Vagina (tissue), 2 donors: ENCODE measurements at places on chromosomes 12 and 14. TPM values are rescaled to one million over a fixed set of nuclear protein-coding genes. Genes with fewer than 3 reads are reported as not detected.

Gene WNT1
- not detected for total RNA-seq

Gene ASIC1
- total RNA-seq, result 2.9 TPM

Gene SMCO3
- not detected for total RNA-seq

- no peaks in the 10 kb centered on the region for H3K4me1 ChIP-seq
- H3K4me3 ChIP-seq, result no peak overlapping the region
These were observed 9.5 kb downstream of the PHETA1 start for GRCh38 chr12:111359231-111359913.

GRCh38 chr12:9699898-9700605 lies 30.5 kb downstream of the CLEC2D start:
- no peak for DNase-seq
- H3K36me3 ChIP-seq, result peaks cover 7% of the 10 kb centered on the region
- H3K4me1 ChIP-seq, result peaks cover 9% of the 10 kb centered on the region

- H3K27me3 ChIP-seq, result no peaks in the 10 kb centered on the region
- H3K27ac ChIP-seq, result no peak overlapping the region
- DNase-seq, result no peak
- H3K4me1 ChIP-seq, result peaks cover 10% of the 10 kb centered on the region
- H3K4me3 ChIP-seq, result no peak overlapping the region
These were observed 5.5 kb upstream of the KCNH3 start for GRCh38 chr12:49533331-49533730.

- peaks cover 13% of the 10 kb centered on the region for H3K4me1 ChIP-seq
- no peak overlapping the region for H3K4me3 ChIP-seq
These were observed 69.3 kb downstream of the ETV6 start for GRCh38 chr12:11718768-11719253.

DNA sequence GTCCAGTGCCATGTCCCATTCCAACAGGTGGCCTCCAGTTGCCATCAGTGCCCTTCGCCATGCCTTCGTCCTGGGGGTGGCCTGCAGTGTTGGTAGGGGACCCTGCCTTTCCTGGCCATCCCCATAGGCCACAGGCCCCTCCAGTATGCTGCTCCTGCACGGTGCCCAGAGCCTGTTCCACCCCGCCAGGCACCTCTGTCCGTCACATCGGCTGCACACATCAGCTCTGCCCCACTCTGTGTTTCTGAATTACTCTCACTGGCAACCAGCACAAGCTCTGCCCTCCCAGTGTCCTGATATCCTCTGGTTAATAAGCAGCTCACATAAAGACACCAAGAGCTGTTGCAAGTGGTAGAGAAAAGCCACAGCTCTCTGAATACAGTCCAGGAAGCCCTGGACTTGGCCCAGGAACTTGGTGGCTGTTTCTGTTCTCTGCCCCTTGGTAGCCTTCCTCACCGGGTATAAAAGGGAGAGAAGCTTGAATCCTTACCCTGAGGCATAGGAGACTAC lies 31.3 kb upstream of the ATP2A2 start:
- DNase-seq, result no peak
- peak overlapping the region; percentile 78 for H3K27ac ChIP-seq
- H3K36me3 ChIP-seq, result no peaks in the 10 kb centered on the region
- no peak overlapping the region for H3K4me3 ChIP-seq
- H3K27me3 ChIP-seq, result no peaks in the 10 kb centered on the region

DNA sequence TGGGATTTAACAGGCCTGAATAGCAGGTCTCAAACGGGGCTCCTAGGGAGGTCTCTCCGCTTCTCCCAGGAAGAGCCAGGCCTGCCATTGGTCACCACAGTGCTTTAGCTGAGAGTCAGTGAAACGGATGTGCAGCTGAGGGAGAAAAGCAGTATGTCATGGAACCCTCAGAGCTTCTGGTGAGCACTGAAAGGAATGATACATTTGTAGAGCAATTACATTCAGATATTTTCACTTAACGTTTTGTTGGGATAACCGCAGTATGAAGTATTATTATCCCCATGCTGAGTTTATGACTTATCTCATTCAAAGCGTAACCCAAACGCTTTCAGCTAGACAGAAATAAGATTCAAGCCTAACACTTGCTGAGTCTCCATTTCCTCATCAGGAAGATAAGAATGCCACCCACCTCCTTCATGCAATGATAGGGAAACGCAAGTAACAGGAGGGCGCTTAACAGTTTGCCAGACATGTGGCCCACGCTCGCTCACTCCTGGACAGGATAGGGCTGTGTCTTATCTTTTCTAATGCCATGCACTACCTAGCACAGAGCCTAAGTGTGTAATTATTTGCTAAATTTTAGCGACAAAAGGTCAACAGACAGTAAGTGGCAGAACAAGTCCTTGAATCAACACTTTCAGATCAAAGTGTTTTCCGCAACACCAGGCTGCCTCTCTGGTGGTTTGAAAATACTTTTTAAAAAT lies 28.2 kb downstream of the DAD1 start:
- no peak overlapping the region for H3K27ac ChIP-seq
- no peak for DNase-seq
- peaks cover 9% of the 10 kb centered on the region for H3K36me3 ChIP-seq
- no peaks in the 10 kb centered on the region for H3K27me3 ChIP-seq
- H3K4me3 ChIP-seq, result no peak overlapping the region

GRCh38 chr14:90545382-90545781 lies 148.6 kb downstream of the CALM1 start:
- no peaks in the 10 kb centered on the region for H3K27me3 ChIP-seq
- no peak overlapping the region for H3K27ac ChIP-seq
- peaks cover 6% of the 10 kb centered on the region for H3K4me1 ChIP-seq
- H3K36me3 ChIP-seq, result no peaks in the 10 kb centered on the region
- H3K4me3 ChIP-seq, result no peak overlapping the region

GRCh38 chr12:5901416-5901815 lies 43.6 kb downstream of the ANO2 start:
- H3K4me1 ChIP-seq, result no peaks in the 10 kb centered on the region
- no peak overlapping the region for H3K4me3 ChIP-seq
- H3K36me3 ChIP-seq, result no peaks in the 10 kb centered on the region

DNA sequence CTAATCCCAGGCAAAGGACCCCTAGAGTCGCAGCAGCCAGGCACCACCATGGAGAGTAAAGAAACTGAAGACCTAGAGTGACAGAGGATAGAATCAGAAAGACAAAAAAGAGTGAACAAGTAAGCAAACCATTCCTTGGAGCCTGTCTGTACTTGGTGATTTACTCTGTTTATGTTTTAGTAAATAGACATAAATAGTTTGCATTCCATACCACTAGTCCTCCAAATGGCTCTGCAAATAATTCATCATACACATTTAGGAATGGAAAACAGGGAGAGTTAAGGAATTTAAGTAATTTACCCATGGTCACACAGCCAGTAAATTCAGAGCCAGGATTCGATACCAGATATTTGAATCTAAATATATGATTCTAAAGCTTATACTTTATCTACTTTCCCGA lies 2.8 kb downstream of the OLR1 start:
- no peaks in the 10 kb centered on the region for H3K36me3 ChIP-seq
- no peak overlapping the region for H3K27ac ChIP-seq
- no peak for DNase-seq

DNA sequence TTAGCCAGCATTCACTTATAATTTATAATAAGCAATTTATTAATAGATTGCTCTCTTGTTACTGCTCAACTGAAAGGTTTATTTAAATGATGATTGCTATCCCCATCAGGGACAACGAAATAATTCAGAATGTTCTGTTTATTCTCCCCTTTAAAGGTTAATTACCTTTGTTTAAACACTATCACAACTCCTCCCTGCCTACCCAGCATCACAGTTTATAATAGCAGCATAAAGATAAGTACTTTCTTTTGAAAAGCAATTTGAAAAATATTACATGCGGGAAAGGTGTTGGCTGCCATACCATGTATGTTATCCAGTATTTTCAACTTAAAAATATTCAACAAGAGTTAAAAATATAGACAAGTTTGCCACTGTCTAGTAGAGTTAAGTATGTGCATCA lies 30.6 kb downstream of the SCAF11 start:
- no peak overlapping the region for H3K4me3 ChIP-seq
- H3K4me1 ChIP-seq, result no peaks in the 10 kb centered on the region
- H3K27ac ChIP-seq, result no peak overlapping the region
- peaks cover 6% of the 10 kb centered on the region for H3K36me3 ChIP-seq
- no peaks in the 10 kb centered on the region for H3K27me3 ChIP-seq

GRCh38 chr14:34872822-34873588 lies 2.2 kb downstream of the BAZ1A start:
- H3K27ac ChIP-seq, result peak overlapping the region; percentile 100
- peak overlapping the region; percentile 96 for H3K4me3 ChIP-seq
- no peaks in the 10 kb centered on the region for H3K36me3 ChIP-seq
- no peaks in the 10 kb centered on the region for H3K27me3 ChIP-seq
- H3K4me1 ChIP-seq, result peaks cover 20% of the 10 kb centered on the region
- DNase-seq, result no peak

DNA sequence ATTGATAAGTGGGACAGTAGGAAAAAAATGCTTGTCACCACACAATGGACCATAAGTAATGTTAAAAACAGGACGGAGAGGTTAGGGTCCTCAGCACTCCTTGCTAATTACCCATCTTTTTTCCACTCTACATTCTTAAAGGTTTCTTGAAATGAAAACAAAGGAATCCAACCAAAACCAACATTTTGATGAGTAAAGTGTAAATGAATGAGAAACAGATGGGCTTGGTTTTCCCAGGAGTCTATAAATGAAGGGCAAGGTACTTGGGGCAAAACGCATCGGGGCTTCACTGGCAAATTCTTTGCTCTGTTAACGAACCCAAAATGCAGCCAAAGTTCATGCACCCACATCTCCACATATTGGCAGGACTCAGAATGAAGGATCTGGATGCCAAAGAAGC lies 129.2 kb upstream of the BMP4 start:
- no peak for DNase-seq
- no peaks in the 10 kb centered on the region for H3K27me3 ChIP-seq
- peak overlapping the region; percentile 57 for H3K27ac ChIP-seq
- H3K4me3 ChIP-seq, result no peak overlapping the region
- H3K36me3 ChIP-seq, result no peaks in the 10 kb centered on the region
- peaks cover 11% of the 10 kb centered on the region for H3K4me1 ChIP-seq

- H3K4me3 ChIP-seq, result no peak overlapping the region
- no peaks in the 10 kb centered on the region for H3K27me3 ChIP-seq
- no peaks in the 10 kb centered on the region for H3K4me1 ChIP-seq
- DNase-seq, result no peak
These were observed 910.0 kb downstream of the TMEM121 start for GRCh38 chr14:106436310-106436905.

- DNase-seq, result no peak
- H3K27ac ChIP-seq, result peak overlapping the region; percentile 70
- H3K4me1 ChIP-seq, result peaks cover 63% of the 10 kb centered on the region
- H3K27me3 ChIP-seq, result no peaks in the 10 kb centered on the region
These were observed 475.8 kb downstream of the RAD51B start for GRCh38 chr14:68295316-68295816.

- DNase-seq, result no peak
- peaks cover 5% of the 10 kb centered on the region for H3K4me1 ChIP-seq
- H3K27me3 ChIP-seq, result no peaks in the 10 kb centered on the region
- no peak overlapping the region for H3K27ac ChIP-seq
- H3K4me3 ChIP-seq, result no peak overlapping the region
These were observed 2.4 kb upstream of the CFAP54 start for GRCh38 chr12:96486751-96487613.

DNA sequence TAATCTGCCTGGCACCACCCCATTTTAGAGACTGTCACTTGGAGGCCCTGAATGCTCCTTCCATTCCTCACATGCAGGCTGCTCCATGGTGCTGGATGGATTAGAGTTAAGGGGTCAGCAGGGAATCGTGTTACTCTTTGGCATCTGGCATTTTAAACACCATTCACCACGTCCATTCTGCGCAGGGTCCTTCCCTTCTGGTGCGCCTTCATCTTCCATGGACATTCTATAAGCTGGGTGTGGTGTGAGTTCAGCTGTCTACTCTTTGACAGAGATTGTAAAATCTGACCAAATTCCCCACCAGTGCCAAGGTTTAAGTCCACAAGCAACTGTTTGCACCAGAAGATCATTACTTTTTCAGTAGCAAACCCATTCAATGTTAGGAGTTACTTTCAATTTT lies 47.8 kb downstream of the GIT2 start:
- no peak for DNase-seq
- peaks cover 12% of the 10 kb centered on the region for H3K4me1 ChIP-seq
- no peak overlapping the region for H3K4me3 ChIP-seq
- H3K27me3 ChIP-seq, result no peaks in the 10 kb centered on the region

- no peak overlapping the region for H3K27ac ChIP-seq
- no peaks in the 10 kb centered on the region for H3K4me1 ChIP-seq
- DNase-seq, result no peak
- no peaks in the 10 kb centered on the region for H3K36me3 ChIP-seq
These were observed 246.3 kb downstream of the NUAK1 start for GRCh38 chr12:105892362-105892910.
